ENCODE measurements at places on chromosomes 2 and 18.

GRCh38 chr2:6883448-6884122 is 6.0 kb downstream of the RSAD2 start:
- no peak for DNase-seq

DNA sequence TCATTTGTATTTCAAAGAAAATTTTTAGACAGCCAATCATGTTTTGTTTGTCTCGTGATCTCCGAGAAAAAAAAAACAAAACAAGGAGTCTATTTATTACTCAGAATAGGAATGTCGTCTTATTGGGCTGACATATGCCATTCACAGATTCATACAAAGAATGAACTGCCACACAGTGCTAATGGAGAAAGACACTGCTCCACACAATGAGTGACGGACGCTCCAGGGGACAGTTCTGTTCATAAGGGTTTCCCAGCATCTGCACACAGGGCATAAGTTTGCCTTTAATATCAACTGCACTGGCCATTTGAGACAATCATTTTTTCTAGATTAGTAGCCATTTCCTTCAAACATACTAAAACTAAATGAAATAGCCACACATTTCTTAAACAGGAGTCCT is 3.4 kb downstream of the SERTAD2 start:
- no peak for DNase-seq

DNA sequence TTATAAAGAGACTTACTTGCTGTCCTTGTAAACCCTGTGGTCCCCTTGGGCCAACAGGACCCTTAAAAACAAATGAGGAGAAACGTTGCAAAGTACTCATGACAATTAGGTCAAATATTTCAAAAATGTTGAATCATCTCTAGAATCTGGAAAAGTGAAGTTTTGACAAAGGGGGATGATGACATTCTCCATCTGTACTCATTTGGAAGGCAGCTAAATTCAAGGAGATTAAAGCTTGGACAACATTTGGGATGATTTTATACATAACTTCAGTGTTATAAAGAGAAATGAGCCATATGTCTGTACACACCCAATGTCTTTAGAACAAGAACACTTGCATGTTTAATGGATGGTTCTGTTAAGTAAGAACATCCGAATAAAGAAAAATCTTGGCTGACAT is 92.9 kb downstream of the COL5A2 start:
- no peak for DNase-seq

GRCh38 chr2:44562737-44563136 is 201.0 kb downstream of the CAMKMT start:
- DNase-seq, result no peak

GRCh38 chr2:37080266-37080665 is 3.9 kb downstream of the HEATR5B start:
- no peak for DNase-seq

- DNase-seq, result no peak
Observed at GRCh38 chr2:20145497-20146193, 79.3 kb downstream of the SDC1 start.

DNA sequence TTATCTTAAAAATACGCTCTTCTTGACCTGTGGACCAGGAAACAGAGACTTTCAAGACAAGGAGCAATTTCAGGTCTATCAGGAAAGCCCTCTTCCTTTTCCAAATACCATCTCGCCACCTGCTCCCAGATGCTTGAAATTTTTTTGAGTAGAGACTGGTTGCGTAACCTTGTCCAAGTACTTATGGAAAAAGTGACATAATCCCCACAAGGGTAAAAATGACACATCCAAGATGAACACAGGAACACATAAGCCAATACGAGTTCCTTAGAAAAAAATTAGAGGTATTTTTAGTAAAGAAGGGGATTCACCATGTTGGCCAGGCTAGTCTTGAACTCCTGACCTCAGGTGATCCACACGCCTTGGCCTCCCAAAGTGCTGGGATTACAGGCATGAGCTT is 1.8 kb downstream of the SERPINB13 start:
- no peak for DNase-seq

GRCh38 chr18:5417342-5417741 is 121.8 kb upstream of the ZBTB14 start:
- DNase-seq, result no peak
